ENCODE measurements at places on chromosomes 2 and 18.

GRCh38 chr2:151862700-151863099 is 34.5 kb upstream of the ARL5A start:
- no peak for DNase-seq

- peak; percentile 88 for DNase-seq
Measured at GRCh38 chr2:43131051-43131889, 95.1 kb downstream of the ZFP36L2 start.

DNA sequence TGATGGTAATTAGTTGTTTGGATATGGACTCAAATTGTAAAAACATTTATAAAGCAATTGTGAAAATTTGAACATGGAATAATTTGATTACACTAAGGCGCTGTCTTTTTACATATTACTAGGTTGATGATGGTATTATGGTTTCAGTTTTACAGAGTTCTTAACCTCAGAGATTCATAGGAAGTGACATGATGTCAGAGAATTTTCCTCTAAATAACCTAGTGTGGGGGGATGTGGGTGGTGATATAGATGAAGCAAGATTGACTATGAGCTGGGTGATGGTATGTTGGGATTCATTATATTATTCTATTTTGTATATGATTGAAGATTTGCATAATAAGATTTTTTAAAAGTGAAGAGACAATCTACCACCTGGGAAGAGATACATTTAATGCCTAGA is 45.9 kb upstream of the ATP5MC3 start:
- DNase-seq, result no peak

DNA sequence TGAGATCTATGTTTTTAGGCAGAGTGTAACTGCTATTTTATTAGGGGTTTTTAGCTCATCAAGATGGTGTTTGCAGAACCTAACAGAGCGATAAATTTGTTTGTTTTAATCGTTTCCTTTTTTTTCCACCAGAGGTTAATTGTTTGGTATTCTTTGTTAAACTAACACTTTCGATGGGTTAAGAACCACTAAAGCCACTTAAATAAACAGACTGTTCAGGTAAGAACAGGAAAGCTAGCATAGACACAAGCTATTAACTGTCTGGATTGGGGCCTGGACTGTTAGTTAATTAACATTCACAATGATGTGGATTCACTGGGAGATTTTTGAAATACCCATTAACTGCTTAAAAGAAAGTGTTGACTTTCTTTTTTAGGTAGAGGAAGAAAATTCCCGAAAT is 209.0 kb upstream of the COPS8 start:
- DNase-seq, result no peak

DNA sequence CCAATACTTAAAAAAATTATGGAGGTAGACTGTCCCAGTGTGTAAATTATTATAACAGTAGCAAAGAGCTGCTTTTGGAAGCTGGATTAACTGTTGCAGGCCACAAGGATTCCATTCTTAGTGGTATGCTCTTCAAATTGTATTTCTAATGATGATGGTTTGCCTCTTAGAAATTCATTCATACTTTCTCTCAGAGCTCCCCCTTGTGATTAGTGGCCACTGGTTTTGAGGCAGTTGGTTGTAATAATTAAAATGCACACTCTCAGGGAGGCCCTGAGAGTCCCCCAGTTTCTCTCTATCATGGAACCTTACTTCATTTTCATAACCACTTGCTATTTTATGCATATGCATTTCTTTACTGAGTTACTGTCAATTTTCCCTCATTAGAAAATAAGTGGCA is 122.5 kb downstream of the PLA2R1 start:
- DNase-seq, result no peak

- DNase-seq, result no peak
Measured at GRCh38 chr2:55357927-55358326, 61.7 kb downstream of the CCDC88A start.

- DNase-seq, result no peak
Measured at GRCh38 chr2:62216616-62217015, 20.7 kb downstream of the B3GNT2 start.

GRCh38 chr2:159895258-159896065 is 97.5 kb upstream of the CD302 start:
- no peak for DNase-seq

GRCh38 chr2:201128933-201129505 is 13.1 kb downstream of the CFLAR start:
- DNase-seq, result no peak

GRCh38 chr2:128638341-128639119 is 319.9 kb upstream of the HS6ST1 start:
- DNase-seq, result no peak

DNA sequence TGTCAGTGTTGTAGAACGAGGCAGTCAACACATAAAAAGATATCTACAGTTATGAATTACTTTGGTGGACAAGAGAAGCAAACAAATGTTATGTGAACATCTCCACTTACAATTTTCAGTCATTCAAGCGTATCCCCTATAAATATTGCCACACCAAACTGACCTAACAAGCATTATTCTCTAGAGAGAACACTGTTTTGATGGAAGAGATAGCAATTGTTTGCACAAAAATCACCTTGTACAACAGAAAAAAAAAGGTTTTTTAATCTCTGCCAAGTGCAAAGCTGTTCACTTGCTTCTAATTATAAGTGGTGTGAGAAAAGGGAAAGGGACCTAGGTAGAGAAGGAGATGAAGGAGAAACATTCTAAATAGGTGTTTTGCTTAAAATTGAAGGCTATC is 33.8 kb downstream of the PID1 start:
- no peak for DNase-seq

DNA sequence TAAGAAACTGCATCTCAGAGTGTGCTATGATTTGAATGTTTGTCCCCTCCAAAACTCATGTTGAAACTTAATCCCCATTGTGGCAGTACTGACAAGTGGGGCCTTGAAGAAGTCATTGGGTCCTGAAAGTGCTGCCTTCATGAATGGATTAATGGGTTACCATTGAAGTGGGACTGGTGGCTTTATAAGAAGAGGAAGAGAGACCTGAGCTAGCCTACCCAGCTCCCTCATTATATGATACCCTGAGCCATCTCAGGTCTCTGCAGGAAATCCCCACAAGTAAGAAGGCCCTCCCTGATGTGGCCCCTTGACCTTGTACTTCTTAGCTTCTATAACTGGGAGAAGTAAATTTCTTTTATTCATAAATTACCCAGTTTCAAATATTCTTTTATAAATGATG is 526.8 kb downstream of the XIRP2 start:
- DNase-seq, result no peak

- DNase-seq, result no peak
Measured at GRCh38 chr2:100592226-100592625, 29.4 kb downstream of the PDCL3 start.

DNA sequence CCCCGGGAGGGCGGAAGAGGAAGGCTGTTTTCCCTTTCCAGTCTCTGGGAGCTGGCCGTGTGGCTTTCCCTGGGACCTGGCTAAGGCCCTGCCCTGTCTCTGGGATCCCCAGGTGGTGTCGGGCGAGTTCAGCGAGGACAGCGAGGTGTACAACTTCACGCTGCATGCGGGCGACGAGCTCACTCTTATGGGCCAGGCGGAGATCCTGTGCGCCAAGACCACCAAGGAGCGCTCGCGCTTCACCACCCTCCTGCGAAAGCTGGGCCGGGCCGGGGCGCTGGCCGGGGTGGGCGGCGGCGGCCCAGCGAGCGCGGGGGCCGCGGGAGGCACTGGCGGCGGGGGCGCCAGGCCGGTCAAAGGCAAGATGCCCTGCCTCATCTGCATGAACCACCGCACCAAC is 11.2 kb downstream of the GAREM2 start:
- no peak for DNase-seq

GRCh38 chr2:27288610-27289009 is 6.4 kb downstream of the TRIM54 start:
- no peak for DNase-seq

- DNase-seq, result no peak
Measured at GRCh38 chr2:69067866-69068265, 54.9 kb downstream of the ANTXR1 start.

DNA sequence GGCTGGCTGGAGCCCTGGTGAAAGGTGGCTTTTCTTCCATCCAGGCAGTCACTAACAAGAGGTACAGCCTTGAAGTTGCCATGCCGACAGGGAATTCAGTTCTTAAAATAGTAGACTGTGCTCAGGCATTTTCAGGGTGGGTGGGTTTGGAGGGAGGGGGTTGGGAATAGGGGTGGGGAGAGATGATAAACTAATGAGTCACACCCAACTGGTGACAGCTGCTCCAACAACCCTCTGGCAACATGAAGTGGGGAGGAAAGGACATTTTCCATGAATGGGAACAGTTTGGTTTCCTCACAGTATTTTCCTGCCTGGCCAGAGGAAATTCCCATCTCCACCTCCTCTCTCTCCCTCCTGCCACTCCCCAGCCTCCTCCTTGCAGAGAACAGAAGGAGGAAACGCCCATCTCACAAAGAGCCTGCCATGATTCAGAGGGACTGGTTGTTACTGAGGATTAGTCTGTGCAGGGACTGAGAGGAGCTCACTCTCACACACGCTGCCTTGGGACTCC is 113.0 kb upstream of the SLC1A4 start:
- DNase-seq, result no peak

DNA sequence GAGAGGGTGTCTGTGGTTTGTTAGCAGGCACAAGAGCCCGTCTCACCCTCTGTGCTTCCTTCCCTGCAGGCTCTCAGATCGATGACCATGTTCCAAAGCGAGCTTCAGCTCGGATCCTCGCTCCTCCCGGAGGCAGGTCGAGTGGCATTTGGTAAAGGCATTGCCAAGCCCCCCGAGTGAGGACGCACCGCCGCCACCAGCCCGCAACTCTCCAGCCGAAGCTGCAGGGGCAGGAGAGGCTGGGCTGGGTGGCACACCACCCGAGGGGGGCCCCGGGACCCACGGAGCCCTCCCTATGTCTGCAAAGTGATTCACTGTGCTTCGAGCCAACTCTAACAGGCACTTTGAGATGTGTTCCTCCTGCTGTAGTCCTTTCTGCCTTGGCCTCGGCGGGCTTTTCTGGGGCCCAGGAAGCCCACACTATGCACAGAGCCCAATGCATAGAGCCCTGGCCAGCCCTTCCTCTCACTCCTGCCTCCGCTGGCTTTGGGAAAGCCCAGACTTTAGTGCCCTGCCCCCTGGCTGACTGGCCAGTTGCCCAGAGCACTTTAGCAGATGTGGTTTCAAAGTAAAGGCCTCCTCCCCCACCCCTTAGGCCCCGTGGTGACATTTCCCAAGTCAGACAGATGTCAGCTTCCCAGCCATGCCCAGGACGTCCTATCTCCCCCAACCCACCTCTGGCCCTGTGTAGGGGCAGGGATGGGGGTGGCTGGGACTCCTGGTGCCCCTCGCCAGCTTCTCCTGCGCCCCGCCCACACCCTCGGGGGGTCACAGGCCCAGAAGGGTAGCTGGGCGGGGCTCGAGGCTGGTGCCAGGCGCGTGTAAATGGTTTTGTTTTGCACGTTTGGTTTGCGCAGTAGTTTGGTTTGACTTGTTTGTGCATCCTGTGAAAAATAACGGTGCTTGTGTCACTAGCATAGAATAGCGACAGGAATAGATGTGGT is 23.3 kb upstream of the MAPRE3 start:
- DNase-seq, result no peak

DNA sequence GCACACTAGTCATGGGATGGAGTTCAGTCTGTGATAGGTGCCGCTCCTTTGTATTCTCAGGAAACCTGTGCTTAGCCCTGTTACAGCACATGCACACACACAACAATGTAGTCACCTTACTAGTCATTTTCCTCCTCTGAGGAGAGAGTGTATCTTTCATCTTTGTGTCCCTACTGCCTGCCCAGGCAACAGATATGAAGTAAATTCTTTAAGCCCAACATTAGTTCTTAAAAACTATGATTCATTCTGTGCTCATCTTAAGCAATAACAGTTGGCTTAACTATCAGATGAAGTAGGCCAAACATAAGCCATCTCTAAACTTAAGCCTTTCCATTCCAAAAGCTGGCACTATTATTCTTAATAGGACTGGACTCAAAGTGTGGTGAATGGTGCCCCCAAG is 186.5 kb downstream of the LNPK start:
- no peak for DNase-seq

DNA sequence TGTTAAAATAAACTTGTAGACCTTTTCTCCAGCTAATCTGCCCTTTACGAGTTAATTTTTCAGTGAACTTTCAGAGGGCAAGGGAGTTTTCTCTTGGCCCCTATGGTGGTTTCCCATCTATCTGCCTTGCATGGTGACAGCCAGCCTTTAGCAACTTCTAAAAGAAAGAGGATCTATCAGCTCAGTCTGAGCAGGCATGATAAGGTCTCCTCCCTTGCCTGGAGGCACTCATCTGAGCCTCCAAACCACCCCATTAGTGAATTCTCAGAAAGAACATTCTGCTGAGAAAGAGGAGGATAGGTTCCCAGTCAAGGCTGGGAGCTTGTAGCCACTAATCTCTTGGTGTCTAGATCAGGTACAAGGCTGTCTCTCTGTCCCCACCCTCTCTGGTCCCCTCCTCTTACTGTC is 10.7 kb upstream of the GYPC start:
- DNase-seq, result no peak

DNA sequence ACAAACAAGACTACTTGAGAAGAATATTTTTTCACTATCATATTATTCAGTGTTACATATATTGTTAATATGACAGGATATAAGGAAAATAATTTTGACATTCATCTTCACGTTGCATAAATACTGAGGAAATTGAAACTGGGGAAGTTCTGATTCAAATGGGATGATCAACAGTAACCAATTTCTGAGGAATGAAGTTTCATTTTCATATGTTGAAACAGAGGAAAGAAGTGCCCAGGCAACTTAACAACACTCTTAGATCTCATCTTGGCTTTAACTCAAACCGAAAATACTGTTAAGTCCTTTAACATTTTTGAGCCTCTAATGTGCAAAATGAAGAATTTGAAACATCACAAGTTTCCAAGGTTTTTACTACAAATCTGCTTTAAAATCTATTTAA is 612.2 kb upstream of the VRK2 start:
- no peak for DNase-seq

- DNase-seq, result no peak
Measured at GRCh38 chr2:74617122-74617521, 31.0 kb downstream of the M1AP start.

- no peak for DNase-seq
Measured at GRCh38 chr2:142234741-142235140, 103.9 kb upstream of the LRP1B start.

- no peak for DNase-seq
Measured at GRCh38 chr2:151905963-151906632, 77.9 kb upstream of the ARL5A start.

DNA sequence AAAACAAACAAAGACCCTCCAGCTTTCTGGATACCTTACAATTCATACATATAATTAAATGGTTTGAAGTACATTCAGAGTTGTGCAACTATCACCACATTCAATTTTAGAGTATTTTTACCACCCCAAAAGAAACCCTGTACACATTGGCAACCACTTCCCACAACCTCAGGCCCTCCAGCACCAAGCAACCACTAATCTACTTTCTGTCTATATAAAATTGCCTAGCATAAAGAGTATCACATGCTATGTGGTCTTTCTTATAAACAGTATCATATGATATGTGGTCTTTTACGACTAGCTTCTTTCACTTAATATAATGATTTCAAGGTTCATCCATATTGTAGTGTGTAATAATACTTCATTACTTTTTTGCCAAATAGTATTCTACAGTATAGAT is 7.3 kb downstream of the IER3IP1 start:
- no peak for DNase-seq
